ENCODE measurements at places on chromosomes 5 and 9.
A peak's percentile ranks its signal among the peaks of the same experiment; 100 is the strongest.

GRCh38 chr9:127211983-127212382, 52.6 kb upstream of the GARNL3 start:
- DNase-seq = no peak

DNA sequence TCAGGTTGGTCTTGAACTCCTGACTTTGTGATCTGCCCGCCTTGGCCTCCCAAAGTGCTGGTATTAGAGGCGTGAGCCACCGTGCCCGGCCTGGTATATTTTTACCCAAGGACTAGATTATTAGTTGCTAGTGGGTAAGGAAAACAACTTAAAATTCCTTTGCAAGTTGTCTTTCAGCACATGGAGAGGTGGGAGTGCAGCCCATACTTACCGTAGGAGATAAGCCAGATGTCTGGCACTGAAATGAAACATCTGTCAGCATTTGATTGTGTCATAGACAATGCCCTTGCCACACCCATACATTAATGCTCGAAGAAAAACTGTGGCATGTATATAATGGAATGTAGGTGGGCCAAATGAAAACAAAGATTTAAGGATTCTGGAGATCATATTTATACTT, 36.6 kb upstream of the ANKH start:
- no peak for DNase-seq

- DNase-seq = no peak
Observed at GRCh38 chr9:974031-974995, 2.1 kb upstream of the DMRT3 start.

DNA sequence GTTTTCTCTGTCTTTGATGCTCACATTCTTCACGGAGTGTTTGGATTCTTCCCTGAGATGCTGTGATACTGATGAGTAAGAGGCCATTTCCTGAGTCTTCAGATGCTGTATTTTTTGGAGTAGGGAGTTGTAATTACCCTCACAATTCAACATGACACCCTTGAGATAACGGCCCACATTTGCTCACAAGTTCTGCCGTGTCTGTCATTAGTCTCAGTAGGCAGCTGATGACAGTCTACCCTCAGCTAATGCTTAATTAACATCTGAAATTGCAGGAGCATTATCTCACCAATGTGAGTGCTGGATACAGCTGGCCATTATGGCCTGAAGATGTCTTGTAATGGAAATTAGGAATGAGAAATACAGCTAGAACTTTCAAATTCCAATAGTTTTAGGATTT, 307.1 kb upstream of the ADCY2 start:
- DNase-seq = no peak

DNA sequence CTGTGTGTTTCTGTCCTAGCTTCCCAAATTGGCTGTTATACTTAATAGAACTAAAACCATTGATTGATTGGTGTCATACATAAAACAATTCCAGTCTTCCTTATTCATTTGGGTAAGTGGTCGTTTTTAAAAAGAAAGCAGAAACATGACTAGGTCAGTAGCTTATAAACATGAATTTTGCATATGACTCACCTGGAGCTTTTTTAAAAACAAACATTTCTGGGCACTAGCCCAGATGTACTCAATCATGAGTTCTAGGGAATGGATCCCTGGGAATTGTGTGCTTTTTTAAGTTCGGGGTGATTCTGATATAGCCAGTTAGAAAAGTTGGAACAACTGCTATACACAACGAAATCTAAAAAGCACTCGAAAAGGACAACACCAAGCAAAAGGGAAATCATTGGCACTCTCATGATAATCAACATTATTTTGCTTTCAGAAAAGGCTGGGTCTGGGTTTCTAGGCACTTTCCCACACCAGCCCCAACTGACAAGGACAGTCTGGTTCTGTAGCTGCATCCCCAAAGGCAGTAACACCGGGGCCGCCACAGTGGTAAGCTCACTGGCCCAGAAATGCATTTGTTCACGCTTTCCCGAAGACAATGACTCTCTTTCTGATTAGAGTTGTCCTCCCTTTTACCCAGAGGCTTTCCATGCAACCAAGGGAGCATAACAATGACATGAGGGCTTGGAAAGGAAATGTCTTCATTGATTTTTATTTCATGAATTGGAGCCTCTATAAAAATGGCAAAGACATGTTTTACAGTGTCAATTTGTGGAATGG, 664.9 kb upstream of the WWC1 start:
- DNase-seq = no peak

GRCh38 chr5:74538206-74538661, 102.3 kb downstream of the ENC1 start:
- peak; percentile 88 for DNase-seq

- DNase-seq = peak; percentile 54
Observed at GRCh38 chr9:19229595-19230354, 718 bp upstream of the DENND4C start.

GRCh38 chr5:75167345-75167744, 69.3 kb downstream of the ANKRD31 start:
- no peak for DNase-seq

DNA sequence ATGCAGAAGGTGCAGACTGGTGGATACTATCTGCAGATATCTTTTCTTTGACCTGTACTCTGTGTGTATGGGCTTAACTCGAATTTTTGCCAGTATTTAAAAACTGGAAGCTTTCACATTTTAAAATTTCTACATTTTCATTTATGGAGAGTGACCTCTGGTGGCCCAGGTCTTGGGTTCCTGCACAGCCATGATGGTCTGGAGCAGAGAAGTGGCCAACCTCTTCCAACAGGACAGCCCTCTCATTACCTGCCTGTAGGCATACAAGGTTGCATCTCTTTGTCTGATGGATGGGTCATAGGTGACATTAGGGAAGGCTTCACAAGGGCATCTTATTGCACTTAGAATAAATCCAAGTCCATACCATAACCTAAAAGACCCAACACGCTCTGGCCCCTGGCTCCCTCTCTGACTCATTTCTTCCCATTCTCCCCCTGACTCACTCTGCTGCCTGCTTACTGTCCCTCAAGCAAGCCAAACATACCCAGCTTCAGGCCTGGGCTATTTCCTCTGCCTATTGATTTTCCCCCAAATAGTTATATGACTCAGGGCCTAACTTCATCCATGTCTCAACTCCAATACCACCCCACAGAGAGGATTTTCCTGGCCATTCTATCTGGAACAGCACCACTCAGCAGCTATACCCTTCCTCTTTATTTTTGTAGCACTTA, 113.3 kb upstream of the SLC1A3 start:
- DNase-seq = no peak

DNA sequence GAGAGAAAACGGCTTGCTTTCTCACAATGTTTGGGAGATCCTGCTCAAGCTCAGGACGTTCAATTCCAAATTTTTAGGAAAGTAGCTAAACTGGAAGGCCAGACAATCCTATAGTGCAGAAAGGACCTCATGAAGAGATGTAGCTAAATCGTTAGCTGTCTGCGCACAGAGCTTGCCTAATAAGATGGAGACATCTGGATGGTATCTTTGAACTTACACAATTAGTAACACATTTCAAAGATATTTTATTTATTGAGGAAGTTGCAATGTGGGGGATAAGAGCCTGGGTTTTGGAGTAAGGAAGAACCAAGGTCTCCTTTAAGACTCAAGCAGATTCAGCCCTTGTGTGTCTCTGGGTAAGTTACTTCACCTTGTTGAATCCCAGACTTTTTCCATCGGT, 28.6 kb upstream of the RAB14 start:
- peak; percentile 48 for DNase-seq

GRCh38 chr5:125011419-125011818, 265.0 kb upstream of the ZNF608 start:
- DNase-seq = no peak

DNA sequence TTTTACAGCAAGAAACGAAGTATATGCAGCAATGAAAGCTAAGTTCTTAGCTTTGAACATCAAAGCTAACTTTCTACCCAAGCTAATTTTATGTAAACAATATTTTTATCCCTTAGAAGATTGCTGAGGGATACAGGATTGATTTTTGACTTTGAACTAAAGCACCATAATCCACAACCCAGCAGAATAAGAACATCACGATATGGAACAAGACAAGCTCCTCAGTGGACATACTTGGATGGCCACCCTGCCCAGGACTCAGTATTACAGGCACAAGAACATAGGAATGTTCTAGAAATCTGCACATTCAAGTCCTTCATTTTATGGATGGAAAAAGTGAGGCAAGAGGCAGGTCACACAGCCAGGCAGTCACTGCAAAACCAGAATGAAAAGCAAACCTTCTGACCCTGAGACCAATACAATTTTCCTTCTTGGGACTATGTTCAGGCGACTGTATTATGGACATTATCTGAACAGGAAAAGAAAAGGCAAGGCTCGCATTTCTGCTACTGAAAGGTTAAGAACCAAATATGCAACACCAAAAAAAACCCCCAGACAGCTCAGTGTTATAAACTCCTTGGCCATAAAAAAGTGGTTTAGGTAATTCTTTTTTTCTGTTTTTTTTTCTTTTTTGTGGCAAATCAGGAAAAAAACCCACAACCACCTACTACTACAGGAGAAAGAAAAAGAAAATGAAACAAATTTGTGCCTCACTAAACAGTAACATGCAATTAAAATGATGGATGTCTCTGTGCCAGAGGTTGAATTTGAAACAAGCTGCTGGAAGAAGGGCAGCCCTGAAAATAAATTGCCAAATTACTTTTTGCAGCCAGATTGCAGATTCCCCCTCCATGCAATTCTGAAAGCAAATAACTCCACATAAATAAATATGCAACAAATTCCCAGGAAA, 25.4 kb downstream of the EPB41L4B start:
- no peak for DNase-seq

GRCh38 chr9:28086881-28087280, 513.6 kb upstream of the C9orf72 start:
- DNase-seq = no peak

DNA sequence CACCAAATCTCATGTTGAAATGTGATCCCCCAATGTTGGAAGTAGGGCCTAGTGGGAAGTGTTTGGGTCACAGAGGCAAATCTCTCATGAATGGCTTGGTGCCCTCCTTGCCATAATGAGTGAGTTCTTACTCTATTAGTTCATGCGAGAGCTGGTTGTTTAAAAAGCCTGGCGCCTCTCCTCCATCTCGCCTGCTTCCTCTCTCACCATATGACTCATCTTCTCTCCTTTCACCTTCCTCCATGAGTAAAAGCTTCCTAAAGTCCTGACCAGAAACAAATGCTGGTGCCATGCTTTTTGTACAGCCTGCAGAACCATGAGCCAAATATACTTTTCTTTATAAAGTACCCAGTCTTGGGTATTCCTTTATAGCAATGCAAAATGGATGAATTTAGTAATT, 20.9 kb upstream of the ARHGAP26 start:
- peak; percentile 65 for DNase-seq

DNA sequence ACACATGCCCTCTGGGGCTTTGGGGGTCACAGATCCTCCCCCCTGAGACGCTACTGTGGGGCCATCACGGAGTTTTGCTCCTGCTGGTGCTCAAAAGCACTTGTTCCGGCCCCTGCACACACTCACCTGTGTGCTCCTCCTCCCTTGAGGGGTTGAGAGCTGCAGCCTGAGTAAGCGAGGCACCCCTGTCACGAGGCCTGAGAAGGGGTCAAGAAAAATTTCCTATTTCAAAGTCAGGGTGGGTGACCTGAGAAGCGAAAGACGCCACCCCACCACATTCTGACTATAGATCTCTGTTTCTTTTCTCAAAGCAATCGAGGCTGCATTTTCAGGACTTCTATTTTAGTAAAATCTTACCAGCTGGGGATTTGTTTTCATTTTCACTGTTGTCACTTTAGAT, 138.5 kb downstream of the DCP2 start:
- DNase-seq = no peak

- no peak for DNase-seq
Observed at GRCh38 chr5:170773024-170773985, 10.2 kb upstream of the GABRP start.

- DNase-seq = peak; percentile 94
Observed at GRCh38 chr5:180071531-180072255, at the start of gene RNF130. Gene RNF130, minus strand, starts transcription at chr5:180071759. Its CDS starts 57 bp downstream, at chr5:180071702.

- peak; percentile 50 for DNase-seq
Observed at GRCh38 chr9:128159522-128159783, 612 bp upstream of the BBLN start.

DNA sequence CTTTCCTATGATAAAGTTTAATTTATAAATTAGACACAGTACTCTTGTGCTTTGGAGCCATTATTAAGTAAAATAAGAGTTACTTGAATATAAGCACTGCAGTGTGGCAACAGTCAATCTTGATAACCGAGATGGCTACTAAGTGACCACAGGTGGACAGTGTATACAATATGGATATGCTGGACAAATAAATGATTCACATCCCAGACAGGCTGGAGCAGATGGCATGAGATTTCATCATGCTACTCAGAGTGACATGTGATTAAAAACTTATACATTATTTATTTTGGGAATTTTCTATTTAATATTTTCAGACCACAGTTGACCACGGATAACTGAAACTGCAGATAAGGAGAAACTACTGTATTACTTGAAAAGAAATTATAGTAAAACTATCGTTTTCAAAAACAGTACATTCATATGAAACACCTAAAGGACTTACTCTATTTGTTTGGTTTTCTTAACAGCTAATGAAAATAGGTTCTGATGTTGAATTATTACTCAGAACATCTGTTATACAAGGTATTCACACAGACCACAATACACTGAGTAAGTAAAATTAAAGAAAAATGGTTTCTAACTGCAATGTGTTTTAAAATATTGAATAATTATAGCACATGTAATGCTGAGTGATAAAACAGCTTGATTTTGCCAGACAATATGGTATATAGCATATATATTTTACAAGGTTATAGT, 16.0 kb downstream of the LYRM7 start:
- no peak for DNase-seq

DNA sequence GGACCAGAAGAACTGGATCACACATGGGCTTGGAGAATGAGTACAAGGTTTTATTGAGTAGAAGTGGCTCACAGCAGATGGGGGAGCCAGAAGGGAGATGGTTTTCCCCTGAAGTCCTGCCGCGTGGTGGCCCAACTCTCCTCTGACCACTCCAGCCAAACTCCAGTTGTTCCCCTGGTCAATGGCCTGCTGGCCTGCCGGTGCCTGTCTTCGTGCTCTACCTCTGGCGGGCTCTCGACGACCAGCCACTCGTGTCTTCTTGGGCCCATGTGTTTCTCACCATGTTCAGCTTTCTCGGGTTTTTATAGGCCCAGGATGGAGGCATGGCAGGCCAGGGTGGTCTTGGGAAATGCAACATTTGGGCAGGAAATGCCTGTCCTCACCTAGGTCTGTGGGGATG, 519.6 kb downstream of the CYLC2 start:
- no peak for DNase-seq

DNA sequence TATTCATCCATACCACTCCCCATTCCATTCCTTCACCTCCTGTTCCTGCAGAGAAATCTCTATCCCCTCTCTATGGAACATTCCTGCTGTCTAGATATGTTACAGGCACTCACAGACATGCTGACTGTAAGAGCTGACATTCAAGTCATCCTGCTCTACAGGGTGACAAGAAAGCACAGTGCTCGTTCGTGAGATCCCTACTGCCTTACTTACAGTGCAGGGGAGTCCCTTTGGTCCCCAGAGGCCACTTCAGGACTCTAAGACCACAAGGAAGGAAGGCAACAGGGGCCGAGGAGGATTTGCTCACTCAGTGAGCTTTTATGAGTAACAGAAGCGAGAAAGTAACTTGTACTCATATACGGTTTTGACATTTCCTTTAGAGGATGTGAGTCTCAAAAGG, 110.5 kb downstream of the GAS1 start:
- no peak for DNase-seq

- no peak for DNase-seq
Observed at GRCh38 chr5:61820836-61821235, 485.2 kb upstream of the KIF2A start.
